Activated CD4-positive, alpha-beta memory T cell treated with anti-CD3 and anti-CD28 coated beads, Interleukin-2, amount 10 ng/mL, durations not matched to agents 7 days and 5 days (primary cell): ENCODE measurements at places on chromosomes 4 and X.

GRCh38 chr4:147325571-147325981 is 155.3 kb upstream of the EDNRA start:
- no peak for DNase-seq

DNA sequence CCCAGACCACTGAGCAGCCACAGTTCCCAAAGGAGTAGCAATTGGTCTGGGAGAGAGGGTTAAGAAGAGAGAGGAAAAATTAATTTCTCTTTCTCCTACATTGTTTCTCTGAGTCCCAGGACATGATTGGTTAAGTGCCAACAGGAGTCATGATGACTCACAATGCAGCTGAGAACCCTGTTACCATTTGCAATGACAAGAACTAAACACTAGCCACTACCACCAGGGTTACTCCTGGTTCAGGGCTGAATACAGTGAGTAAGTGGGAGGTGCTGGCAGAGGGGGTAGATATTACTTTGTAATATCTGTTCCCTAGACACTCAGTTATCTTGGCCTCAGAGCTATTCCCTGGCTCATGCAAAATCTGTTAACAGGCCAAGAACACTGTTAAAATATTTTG is 18.0 kb downstream of the ETDC start:
- DNase-seq, result no peak

DNA sequence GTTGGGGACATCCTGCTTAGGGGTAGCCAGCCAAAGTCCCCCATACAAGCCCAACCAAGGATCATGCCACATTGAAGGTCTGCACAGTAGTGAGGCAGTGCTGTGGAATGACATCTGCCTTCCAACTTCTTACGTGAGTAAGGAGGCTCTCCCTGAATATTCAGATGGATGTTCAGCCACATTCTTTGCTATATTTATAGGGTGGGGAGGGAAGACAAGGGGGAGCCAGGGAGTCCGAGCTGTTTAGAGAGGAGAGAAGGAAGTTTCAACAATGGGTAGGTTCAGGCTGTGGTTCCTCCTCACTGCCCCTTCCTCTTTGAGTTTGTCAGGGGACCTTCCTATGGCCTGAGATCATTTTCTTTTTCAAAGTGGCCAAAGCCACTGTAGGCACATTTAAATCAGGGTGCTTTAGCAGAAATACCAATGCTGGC is 29.8 kb downstream of the MSN start:
- DNase-seq, result no peak

GRCh38 chr4:118739022-118739713 is 54.0 kb downstream of the METTL14 start:
- no peak for DNase-seq

- DNase-seq, result no peak
Measured at GRCh38 chrX:153478746-153479145, 8.4 kb upstream of the HAUS7 start.

DNA sequence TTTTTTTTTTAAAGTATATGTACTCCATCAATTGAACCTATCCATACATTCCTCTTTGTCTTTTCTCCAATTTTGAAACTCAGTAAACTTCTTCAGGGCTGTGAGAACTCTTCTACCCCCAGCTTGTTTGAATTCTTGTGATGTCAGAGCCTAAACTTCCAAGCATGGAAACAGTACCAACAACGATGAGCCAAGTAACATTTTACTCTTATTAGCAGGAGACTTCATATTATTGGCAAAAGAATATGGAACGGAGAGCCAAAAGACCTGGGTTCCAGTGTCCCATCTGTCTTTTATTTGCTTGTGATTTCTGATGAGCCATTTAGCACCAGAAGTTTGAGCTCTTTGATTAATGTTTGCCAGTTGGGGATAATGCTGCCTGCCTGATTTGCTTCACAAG is 5.3 kb downstream of the DIAPH2 start:
- no peak for DNase-seq

DNA sequence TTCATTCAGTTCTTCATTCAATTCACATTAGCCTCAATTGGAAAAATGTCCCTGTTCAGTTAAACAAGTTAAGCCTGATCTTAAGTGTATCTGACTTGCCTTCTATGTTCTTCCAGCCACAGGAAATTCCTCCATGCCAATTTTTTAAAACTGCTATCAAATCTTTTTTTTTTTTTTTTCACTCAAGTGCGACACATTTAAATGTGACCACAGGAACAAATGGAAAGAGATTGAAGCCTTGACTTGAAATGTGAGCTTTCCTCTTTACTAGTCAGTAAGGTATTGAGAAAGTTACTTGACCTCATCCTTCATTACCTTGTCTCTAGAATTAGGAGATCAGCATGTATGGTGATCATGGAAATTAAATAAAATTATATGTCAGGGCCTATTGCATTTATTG is 165.1 kb downstream of the SLIT2 start:
- no peak for DNase-seq

GRCh38 chrX:32644476-32645245 is 566.7 kb downstream of the DMD start:
- DNase-seq, result no peak
